IMR-90 (cell line): ENCODE measurements at places on chromosomes 11 and 22. TPM values are rescaled to one million over a fixed set of nuclear protein-coding genes. Genes with fewer than 3 reads are reported as not detected.

DNA sequence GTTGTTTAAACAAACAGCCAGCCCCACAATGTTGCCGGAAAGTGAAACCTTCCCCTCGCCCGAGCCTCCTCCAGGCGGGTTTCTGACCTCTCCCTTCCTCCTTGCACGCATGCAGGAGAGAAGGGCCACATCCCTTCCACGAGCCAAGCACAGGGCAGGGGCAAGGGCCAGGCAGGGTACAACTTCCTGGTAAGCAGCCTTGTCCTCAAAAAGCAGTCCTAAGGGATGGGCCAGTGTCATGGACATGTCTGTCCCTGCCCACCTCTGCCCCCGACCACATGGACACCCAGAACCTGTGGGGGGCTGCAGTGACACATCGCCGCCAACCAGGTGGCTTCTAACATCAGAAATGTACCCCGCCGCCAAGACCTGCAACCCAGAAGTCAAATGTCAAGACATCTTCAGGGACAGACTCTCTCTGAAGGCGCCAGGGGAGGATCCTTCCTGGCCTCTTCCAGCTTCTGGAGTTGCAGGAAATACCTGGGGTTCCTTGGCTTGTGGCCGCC, 145.3 kb downstream of the CRYBB2 start:
- peaks cover 13% of the 10 kb centered on the region; the same call in 1 of the 2 replicates for H3K4me1 ChIP-seq
- H3K4me3 ChIP-seq, result no peak overlapping the region
- DNase-seq, result peak; percentile 20
- H3K27ac ChIP-seq, result peak overlapping the region; percentile 48; the same call in 1 of the 2 replicates
- H3K36me3 ChIP-seq, result peaks cover 2% of the 10 kb centered on the region; the same call in 1 of the 2 replicates

- H3K4me1 ChIP-seq, result peaks cover 21% of the 10 kb centered on the region
- H3K36me3 ChIP-seq, result peaks cover 39% of the 10 kb centered on the region
- no peak overlapping the region for H3K4me3 ChIP-seq
- 0 out of 2 replicates have a peak overlapping the region, but pooled peaks have one; percentile 22 for H3K27ac ChIP-seq
These were observed 96.1 kb downstream of the MICAL2 start for GRCh38 chr11:12206529-12206928.

- H3K4me1 ChIP-seq, result no peaks in the 10 kb centered on the region
- no peak overlapping the region for H3K27ac ChIP-seq
- peaks cover 13% of the 10 kb centered on the region for H3K36me3 ChIP-seq
- H3K27me3 ChIP-seq, result no peaks in the 10 kb centered on the region; the same call in 1 of the 2 replicates
- no peak for DNase-seq
These were observed 18.7 kb upstream of the PANX2 start for GRCh38 chr22:50151571-50152537.

- no peak overlapping the region for H3K27ac ChIP-seq
- peaks cover 4% of the 10 kb centered on the region for H3K27me3 ChIP-seq
- no peak for DNase-seq
These were observed 51.4 kb downstream of the FAM83F start for GRCh38 chr22:40046126-40046525.

GRCh38 chr11:1161410-1162137, 3.8 kb downstream of the MUC5AC start:
- no peak for DNase-seq
- H3K4me3 ChIP-seq, result no peak overlapping the region
- H3K4me1 ChIP-seq, result no peaks in the 10 kb centered on the region
- H3K36me3 ChIP-seq, result no peaks in the 10 kb centered on the region

GRCh38 chr11:46737699-46738098, 18.7 kb downstream of the F2 start:
- H3K36me3 ChIP-seq, result peaks cover 15% of the 10 kb centered on the region
- no peak for DNase-seq
- H3K4me1 ChIP-seq, result no peaks in the 10 kb centered on the region
- H3K27me3 ChIP-seq, result no peaks in the 10 kb centered on the region
- H3K4me3 ChIP-seq, result no peak overlapping the region

DNA sequence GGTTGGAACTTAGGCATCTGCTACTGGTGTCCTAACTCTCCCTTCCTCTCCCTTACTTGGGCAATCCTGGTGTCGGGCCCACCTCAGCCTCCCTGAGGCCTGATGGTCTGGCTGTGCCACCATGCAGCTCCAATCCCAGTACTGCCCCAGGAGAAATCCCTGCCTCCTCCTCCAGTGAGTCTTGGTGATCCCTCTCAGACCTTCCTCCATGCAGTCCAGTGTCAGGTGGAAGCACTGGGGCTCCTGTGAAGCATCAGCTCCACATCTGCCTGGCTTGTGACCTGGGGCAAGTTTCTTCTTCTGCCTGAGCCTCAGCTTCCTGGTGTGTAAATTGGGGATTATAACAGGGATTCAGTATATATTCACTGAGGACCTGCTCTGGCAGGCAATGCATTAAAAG, 1.8 kb upstream of the PELI3 start:
- peaks cover 8% of the 10 kb centered on the region; the same call in 1 of the 2 replicates for H3K4me1 ChIP-seq
- H3K4me3 ChIP-seq, result no peak overlapping the region
- H3K27me3 ChIP-seq, result no peaks in the 10 kb centered on the region
- no peak for DNase-seq
- H3K27ac ChIP-seq, result no peak overlapping the region

DNA sequence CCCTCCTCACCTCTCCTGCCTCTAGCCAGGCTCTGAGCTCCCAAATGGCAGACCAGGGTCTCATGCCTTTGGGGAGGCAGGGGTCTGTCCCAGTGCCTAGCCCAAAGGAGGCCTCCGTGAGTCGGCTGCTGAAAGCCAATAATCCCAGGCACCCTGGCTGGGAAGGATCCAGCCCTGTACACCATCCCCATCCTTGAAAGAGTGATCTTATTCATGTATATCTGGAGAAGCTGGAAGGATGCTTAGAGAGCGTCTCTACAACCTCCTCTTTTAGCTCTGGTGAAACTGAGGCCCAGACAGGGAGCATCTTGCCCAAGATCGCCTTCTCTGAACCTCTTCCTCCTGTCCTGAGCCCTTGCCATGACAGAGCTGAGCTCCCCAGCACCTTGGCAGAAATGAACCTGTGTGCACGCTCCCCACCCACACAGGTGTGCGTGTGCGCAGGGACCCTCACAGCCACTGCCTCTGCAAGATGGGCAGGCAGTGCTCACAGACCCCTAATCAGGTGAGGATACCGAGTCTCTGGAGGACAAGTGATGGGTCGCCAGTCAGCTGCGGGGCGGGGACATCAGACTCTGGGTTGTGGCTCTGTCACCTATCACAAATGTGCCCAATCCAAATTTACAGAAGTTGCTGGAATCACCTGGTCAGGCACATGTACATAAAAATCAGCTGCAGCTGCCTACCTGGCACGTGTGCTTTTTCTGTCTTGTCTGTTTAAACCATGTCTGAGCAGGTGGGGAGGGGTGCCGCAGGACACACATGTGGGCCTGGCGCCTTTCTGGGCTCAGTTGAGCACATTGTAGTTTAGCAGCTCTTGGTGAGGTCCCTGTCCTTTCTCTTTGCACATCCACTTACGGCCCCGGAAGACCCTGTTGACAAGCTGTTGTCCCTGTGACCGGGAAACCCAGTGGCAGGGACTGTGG, 49.3 kb upstream of the WNT7B start:
- H3K4me3 ChIP-seq, result no peak overlapping the region
- DNase-seq, result no peak
- peaks cover 30% of the 10 kb centered on the region for H3K27me3 ChIP-seq

DNA sequence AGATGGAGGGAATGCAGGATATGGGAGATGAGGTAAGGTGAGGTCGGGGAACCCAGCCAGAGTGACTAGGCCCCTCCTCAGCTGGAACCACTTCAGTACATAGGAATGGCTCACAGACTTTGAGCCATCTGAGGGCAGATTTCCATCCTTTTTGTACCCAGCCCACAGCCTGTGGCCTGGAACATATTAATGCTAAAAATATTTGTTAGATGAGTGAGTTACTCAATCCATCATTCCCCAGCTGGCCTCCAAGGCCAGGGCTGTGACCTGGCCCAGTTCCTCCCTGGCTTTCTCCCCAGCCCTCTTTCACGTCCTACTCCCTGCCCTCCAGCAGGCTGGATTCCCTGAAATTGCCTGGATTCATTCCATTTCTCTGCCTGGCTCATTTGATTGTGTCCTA, 57.2 kb upstream of the PRDM11 start:
- H3K4me3 ChIP-seq, result no peak overlapping the region
- peak overlapping the region; percentile 97; the same call in 1 of the 2 replicates for H3K27ac ChIP-seq
- DNase-seq, result peak; percentile 93
- peaks cover 39% of the 10 kb centered on the region for H3K4me1 ChIP-seq

GRCh38 chr11:88359541-88359940, 22.0 kb upstream of the CTSC start:
- H3K4me1 ChIP-seq, result peaks cover 6% of the 10 kb centered on the region
- no peak overlapping the region for H3K4me3 ChIP-seq
- DNase-seq, result no peak
- no peak overlapping the region for H3K27ac ChIP-seq
- no peaks in the 10 kb centered on the region for H3K36me3 ChIP-seq

- peak overlapping the region; percentile 27; the same call in 1 of the 2 replicates for H3K27ac ChIP-seq
- peak; percentile 26 for DNase-seq
- no peak overlapping the region for H3K4me3 ChIP-seq
- H3K27me3 ChIP-seq, result no peaks in the 10 kb centered on the region
These were observed 3.7 kb downstream of the SLC39A13 start for GRCh38 chr11:47411884-47412746.

GRCh38 chr11:2207212-2207611, 35.6 kb upstream of the TH start:
- no peak for DNase-seq
- H3K4me3 ChIP-seq, result no peak overlapping the region
- no peak overlapping the region for H3K27ac ChIP-seq
- H3K27me3 ChIP-seq, result peaks cover 14% of the 10 kb centered on the region
- no peaks in the 10 kb centered on the region for H3K4me1 ChIP-seq
- no peaks in the 10 kb centered on the region for H3K36me3 ChIP-seq

DNA sequence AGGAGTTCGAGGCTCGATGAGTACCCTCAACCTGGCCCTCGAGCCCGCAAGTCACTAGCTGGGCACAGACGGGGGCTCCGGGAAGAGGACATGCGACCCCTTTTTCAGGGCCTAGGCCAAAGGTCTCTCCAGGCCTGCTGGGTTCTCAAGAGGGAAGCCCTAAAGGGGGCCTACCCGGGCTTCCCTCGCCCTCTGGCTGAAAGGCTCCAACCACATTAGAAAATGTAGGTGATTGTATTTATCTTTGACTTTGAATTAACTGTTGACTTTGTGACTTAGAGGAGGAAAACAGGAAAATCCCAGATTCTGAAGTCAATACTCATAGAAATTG, 7.3 kb upstream of the PAX6 start:
- no peaks in the 10 kb centered on the region for H3K36me3 ChIP-seq
- H3K27ac ChIP-seq, result no peak overlapping the region
- H3K27me3 ChIP-seq, result peaks cover 97% of the 10 kb centered on the region
- no peaks in the 10 kb centered on the region; the same call in 1 of the 2 replicates for H3K4me1 ChIP-seq
- no peak for DNase-seq

- no peaks in the 10 kb centered on the region for H3K4me1 ChIP-seq
- H3K4me3 ChIP-seq, result no peak overlapping the region
- no peak for DNase-seq
These were observed 60.0 kb upstream of the NUP50 start for GRCh38 chr22:45103756-45104155.

DNA sequence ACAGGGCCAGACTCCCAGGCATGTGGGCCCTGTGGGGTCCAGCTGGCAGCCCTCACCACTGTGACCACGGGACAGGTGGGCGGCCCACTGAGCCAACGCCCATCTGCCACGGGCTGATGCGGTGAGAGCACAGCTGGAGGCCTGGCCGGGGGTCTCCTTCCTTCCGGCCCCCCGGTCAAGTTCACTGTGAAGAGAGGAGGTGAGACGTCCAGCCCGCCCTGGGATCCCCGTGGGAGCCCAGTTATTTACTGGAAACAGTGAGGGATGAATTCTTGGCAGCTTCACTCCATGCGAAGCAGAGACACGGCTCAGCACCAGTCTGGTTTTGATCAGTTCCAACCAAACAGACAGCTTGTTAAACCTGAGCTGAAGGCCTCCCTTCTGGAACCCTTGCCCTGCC, 38.7 kb downstream of the WNT11 start:
- no peak overlapping the region for H3K27ac ChIP-seq
- DNase-seq, result no peak
- no peaks in the 10 kb centered on the region for H3K4me1 ChIP-seq

DNA sequence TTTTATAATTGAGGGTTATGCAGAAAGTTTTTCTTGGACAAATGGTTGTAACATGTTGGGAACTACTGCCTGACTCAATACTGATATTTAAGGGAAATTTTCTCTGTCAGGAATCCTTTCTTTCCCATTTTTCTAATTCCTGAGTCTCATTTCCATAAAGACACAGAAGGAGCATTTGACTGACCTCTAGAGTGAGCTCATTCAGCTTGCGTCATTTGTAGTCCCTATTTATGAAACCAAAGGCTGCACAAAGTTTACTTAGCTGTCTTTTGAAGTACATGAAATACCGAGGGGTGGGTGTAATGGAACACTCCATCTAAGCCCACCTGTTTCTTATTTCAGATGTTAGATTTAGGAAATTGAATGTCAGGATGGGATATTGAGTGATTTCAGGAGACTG, 359.5 kb upstream of the C11orf87 start:
- H3K4me3 ChIP-seq, result no peak overlapping the region
- H3K27ac ChIP-seq, result no peak overlapping the region
- no peaks in the 10 kb centered on the region for H3K4me1 ChIP-seq
- H3K27me3 ChIP-seq, result no peaks in the 10 kb centered on the region
- no peaks in the 10 kb centered on the region for H3K36me3 ChIP-seq
- peak; percentile 71 for DNase-seq

DNA sequence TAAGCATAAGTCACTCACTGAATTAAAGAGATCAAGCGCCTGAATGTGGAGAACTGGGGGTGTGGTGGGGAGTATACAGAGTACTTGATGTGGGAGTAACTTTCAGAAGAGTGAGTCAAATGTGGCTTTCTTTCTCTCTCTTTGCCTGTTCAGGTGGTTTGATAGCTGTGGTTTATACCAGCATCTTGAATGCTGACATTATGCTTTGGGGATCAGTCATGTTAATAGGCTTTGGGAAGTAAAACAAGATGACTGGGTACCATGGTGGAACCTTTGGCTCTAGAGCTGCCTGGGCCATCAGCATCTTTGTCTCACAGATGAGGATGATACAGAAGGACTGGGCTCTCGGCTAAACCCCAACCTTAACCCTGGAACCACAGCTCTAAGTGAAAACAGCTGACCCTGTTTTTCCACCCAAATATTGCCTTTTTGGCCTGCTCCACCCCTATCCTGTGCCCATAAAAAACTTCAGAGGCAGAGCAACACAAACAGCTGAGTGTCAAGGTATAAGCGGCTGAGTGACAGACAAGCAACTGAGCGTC, 58.2 kb upstream of the GNAZ start:
- no peak for DNase-seq
- peaks cover 6% of the 10 kb centered on the region; the same call in 1 of the 2 replicates for H3K27me3 ChIP-seq
- no peaks in the 10 kb centered on the region for H3K36me3 ChIP-seq
- no peaks in the 10 kb centered on the region for H3K4me1 ChIP-seq

DNA sequence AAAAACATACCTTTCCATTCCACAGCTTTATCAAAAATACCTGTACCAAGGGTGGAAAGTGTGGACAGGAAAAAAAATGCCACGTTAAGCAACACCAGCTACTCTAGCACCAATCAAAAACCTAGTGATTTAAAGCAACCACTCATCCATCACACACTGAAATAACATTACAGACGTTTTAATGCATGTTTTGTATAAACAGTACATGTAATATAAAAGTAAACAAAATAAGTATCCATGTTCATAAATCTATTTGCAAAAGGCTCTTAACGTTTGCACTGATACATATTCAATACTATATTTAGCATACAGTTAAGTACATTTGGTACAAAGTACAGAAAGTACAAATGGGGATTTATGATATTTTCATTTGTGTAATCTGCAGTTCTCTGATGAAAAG, 38.7 kb downstream of the CHKA start:
- H3K27ac ChIP-seq, result no peak overlapping the region
- H3K4me3 ChIP-seq, result no peak overlapping the region
- H3K27me3 ChIP-seq, result no peaks in the 10 kb centered on the region
- H3K36me3 ChIP-seq, result peaks cover 9% of the 10 kb centered on the region
- no peaks in the 10 kb centered on the region for H3K4me1 ChIP-seq

The SCGB1C1 gene
- polyA plus RNA-seq, result not detected in 2 replicates

The EHF gene
- not detected in 2 replicates for polyA plus RNA-seq

The POLR2L gene
- polyA plus RNA-seq, result 416 and 907 TPM in 2 replicates

The ADSL gene
- polyA plus RNA-seq, result 89.8 and 93.6 TPM in 2 replicates

The ZNF280B gene
- polyA plus RNA-seq, result 0.65 and 0.76 TPM in 2 replicates
